Endothelial cell (in vitro differentiated cells): ENCODE measurements at places on chromosomes 7 and 10.

DNA sequence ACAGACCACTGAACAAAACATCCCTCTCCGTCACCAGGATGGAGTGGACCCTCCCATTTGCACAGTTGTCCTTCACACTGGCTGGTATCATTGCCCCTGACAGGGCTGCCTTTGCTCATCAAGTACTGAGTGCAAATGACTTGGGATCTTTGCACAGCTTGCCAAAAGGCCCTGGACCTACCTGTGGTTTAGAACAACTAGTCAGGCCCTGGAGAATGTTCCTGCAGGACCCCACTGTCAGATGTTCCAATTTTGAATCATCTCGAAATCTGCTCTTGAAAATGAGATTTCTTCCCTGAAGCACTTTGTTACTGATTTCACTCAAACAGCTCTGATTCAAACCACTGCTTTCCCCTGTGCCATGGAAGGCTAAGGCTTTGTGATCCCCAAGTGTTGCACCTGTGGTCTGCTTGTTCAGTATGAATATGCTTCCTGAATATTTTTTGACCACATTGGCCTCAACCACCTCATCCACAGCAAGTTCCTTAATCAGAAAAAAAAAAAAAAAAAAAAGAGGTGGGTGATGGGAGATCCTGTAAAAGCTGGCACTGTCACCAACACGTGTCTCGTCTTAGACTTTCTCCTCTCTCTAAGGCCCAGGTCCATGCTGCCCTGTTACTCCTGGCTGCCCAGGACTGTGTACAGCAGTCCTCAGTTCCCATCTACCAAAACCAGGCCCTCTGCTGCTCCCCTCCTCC lies 2.7 kb upstream of the AOAH start:
- no peak for DNase-seq

GRCh38 chr7:158446281-158446680 lies 141.3 kb downstream of the PTPRN2 start:
- no peak for DNase-seq

GRCh38 chr10:86413046-86413728 lies 46.6 kb upstream of the GRID1 start:
- no peak for DNase-seq

DNA sequence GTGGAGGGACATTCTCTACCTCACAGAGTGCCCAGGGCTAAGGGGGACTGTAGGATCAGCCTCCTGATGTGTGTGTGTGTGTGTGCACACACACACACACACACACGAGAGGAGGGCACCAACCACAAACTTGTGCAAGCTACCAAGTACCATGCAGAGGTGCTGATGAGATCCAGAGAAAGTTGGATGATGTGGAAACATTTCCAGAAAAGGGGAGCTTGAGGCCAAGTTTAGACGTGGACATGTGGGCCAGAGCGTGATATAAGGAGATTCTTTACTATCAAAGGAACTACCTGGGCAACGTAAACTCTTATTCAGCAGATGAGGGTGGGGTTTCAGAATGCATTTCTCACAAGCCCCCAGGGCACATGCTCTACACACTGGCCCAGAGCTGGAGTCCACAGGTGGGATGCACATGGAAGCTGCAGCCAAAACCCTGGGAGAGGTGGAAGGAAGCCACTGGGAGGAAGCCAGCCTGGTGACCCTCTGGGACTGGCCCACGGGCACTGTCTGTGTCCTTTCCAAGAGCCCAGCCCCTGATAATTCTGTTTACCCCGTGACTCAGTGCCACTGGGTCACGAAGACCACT lies 53.5 kb downstream of the DLG5 start:
- no peak for DNase-seq

DNA sequence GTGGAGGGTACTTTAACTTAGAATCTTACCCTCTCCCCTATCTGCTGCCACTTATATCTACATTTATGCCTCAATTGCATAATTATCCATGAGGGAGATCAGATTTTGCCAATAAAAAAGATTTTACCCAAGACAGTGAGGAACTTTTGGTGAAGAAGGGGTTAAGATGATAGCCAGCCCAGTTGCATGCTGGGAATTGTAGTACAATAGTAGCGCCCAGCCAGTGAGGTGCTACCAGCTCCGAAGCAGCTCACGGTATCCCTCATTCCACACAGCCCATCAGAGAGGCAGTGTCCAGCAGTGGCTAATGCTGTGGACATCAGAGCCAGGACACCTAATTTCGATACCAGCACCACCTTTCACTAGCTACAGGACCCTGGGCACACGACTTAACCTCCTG lies 5.9 kb upstream of the LGI1 start:
- DNase-seq = peak; percentile 33

GRCh38 chr7:40401406-40401805 lies 266.6 kb downstream of the SUGCT start:
- DNase-seq = no peak

DNA sequence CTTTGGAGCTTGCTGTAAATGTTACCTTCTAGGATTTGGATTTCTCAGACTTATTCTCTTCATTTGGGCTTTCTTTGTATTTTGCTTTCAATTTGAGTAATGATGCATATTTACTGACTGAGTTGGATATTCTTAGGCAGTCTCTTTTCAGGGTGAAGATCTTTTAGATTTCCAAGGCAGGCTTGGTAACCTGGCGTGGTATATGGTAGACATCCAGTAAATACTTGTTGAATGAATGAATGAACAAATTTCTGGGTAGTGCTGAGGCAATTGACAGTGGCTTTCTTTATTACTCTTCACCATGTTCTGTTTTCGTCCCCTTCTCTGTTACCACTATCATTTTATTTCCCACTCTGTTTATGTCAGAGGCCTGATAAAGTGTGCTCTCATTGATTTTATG lies 27.1 kb downstream of the BBS9 start:
- no peak for DNase-seq

DNA sequence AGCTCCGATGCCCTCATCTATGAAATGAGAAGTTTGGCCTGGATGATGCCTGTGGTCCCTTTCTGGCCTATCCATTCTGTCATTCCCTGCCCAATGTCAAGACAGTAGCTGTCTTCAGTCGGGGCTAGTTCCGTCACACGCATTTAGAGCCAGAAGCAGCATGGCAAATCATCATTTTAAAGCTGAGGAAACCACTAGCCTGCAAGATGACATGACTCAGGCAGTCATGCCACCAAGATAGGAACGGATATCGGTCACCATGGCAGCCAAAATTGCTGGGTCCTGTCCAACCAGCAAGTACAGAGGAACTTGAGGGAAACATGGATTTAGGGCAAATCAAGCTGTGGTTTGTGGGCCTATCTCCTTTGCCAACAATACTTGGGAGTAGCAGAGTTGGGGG lies 64.5 kb upstream of the MRLN start:
- no peak for DNase-seq

GRCh38 chr10:11528286-11528685 lies 83.2 kb downstream of the USP6NL start:
- DNase-seq = no peak

- DNase-seq = no peak
Observed at GRCh38 chr7:25572423-25572822, 344.1 kb upstream of the NPVF start.

DNA sequence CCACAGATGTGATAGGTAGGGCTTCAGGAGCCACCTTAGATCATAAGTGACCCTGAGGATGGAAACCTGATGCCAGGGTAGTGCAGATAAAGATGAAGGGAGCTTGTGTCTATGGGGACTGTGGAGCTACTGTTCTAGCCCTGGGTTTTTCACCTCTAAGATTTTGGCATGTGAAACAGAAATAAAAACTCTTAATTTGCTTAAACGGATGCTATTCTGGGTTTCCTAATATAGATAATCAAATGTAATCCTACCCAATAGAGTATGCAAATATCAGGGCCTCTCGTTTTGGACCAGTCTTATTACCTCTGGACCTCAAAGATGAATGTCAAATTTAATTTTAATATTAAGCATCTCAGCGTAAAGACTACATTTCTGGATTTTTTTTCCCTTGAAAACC lies 49.3 kb downstream of the ABCB4 start:
- no peak for DNase-seq

GRCh38 chr10:66927251-66927935 lies 1.6 kb downstream of the LRRTM3 start:
- no peak for DNase-seq

- no peak for DNase-seq
Observed at GRCh38 chr10:6040205-6040604, 22.0 kb downstream of the IL2RA start.

DNA sequence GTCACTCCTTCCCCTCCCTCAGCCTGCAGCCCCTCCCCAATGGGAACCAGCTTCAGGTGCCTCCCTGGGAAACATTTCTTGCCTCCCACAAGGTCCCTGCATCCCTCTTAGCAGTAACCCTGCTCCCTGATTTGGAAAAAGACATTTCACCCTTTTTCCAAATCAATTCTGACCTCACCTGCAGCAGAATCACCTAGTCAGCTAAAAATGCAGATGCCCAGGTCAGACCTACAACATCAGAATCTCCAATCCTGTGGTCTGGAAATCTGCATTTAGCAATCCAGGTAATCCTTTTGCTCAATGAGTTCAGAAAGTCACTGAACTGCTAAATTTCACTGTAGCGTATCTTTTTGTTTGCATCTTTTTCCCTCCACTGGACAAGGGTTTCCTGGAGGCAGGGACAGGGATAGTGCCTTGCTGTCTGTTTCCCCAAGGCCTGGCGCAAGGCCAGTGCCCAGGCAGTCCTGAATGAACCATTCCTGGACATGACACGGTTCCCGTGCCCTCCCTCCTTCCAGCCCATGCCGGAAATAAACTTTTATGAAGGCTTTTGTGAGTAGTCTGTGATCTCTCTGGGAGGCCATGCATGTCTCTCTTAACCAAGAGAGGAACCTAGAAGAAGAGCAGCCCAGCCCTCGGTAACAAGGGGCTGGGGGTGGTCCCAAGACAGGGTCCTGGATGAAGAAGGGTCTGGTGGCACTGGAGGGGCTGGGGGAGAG lies 44.0 kb downstream of the COL13A1 start:
- no peak for DNase-seq

- no peak for DNase-seq
Observed at GRCh38 chr7:91995391-91996105, 54.9 kb downstream of the AKAP9 start.

DNA sequence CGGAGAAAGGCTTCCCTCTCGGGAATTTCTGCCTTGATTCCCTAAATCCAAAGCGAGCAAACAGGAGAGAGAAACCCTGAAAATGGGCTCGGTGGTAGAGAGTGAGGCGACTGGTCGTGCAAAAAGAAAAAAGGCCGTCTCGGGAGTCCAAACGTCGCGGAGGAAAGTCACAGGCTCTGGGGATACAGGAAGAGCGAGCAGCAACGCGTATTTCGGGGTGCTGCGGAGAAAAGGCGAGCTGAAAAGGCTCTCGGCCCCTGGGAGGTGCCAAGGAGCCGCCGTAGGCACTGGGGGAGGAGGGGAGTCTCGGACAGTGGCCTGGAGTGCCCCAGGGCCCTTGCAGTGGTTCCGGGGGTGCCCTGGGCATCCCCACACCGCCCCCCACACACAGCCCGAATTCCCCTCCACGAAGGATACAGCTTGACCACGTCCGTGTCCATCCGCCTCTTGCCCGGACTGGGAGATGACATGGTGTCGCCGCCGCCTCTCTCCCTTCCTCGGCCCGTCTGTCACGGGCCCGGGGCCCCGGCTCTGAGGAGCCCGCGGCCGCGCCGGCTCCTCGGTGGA lies 591 bp downstream of the UBE2H start:
- peak; percentile 25 for DNase-seq

DNA sequence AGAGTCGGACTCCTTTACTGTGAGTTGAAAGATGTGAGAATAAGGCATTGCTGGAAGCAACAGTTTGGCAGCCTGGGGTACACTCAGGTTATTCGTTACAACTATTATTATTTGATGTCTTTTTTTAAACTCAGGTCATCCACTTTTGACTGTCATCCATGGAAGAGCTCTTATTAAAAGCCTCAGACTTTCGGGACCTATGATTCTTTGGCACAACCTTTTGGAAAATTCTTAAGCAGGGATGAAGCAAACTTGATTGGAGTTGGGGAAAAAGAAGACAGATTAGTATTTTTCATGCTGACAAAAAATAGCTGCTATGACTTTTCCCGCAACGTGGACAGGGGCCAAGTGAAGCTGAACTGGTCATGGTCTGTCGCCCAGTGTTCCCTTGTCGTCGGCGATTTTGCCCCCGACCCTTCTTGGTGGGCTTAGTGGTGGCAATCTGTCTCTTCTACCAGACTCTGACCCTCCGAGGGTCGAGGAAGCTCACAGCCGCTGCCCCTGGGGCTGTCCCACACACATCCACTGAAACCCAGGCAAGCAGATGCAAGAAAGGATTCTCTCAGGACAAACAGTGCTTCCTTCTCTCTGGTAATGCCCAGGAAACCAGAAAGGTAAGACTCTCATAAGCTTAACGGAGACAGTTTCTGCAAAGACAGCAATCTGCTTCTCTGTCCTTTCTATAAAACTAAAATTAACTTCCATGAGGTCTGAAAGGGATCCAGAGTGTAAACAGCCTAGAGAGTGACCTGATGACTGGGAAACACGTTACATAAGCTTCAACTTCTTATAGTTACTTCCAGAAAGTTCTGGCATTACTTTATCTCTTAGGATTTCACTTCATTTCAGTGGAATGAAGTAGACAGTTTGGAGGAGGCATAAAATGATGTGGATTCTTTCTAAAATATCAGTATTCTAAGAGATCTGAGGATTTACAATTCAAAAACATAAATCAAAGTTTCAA lies 1.0 kb downstream of the CPED1 start:
- no peak for DNase-seq
